ENCODE measurements at places on chromosomes 2 and 18.

- no peak for DNase-seq
These were observed 260.5 kb upstream of the THUMPD2 start for GRCh38 chr2:40039549-40039948.

- DNase-seq, result no peak
These were observed 283.4 kb downstream of the MTX2 start for GRCh38 chr2:176552501-176553135.

- no peak for DNase-seq
These were observed 24.5 kb downstream of the SLC66A2 start for GRCh38 chr18:79926715-79927606.

- DNase-seq, result no peak
These were observed 88.6 kb downstream of the SLC5A7 start for GRCh38 chr2:108074946-108075345.

GRCh38 chr18:8262221-8262620 lies 347.0 kb upstream of the RAB12 start:
- no peak for DNase-seq
